ENCODE measurements at places on chromosomes 4 and X.

- DNase-seq: no peak
Observed at GRCh38 chr4:64617800-64618199, 208.6 kb upstream of the TECRL start.

- DNase-seq: no peak
Observed at GRCh38 chr4:109368661-109369060, 65.0 kb upstream of the SEC24B start.

- DNase-seq: no peak
Observed at GRCh38 chrX:12700745-12701144, 90.5 kb upstream of the PRPS2 start.

DNA sequence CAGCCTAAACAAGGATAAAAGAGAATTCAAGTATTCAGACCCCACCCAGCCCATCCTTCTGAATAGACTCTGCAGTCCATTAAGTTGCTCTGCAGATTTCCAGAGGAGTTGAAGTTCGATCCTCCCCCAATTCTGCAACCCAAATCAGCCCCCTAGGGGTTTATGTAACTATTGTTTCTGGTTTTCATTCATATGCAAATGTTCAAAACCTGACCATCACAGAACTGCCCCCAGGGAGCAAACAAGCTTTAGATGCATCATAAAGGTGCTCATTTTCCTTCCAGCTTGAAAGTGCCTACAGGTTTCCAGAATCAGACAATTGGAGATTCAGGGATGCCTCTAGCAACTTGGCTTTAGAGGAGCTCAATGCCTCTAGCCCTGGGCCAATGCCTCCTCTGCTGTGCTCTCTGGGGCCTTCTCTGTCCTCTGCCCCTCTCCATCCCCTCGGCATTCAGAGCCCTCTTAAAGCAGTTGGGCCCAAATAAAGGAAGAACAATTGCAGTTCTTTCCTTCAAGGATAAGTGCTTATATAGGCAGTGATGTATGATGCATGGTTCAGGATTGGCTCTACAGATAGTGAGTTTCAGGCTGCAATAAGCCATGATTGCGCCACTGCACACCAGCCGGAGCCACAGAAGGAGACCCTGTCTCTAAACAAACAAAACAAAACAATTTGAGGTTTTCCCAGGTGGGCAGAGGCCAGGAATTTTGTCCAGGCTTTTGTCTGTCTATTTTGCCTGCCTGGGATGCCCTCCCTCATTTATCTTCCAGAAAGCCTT lies 23.5 kb upstream of the SPINK2 start:
- DNase-seq: no peak

DNA sequence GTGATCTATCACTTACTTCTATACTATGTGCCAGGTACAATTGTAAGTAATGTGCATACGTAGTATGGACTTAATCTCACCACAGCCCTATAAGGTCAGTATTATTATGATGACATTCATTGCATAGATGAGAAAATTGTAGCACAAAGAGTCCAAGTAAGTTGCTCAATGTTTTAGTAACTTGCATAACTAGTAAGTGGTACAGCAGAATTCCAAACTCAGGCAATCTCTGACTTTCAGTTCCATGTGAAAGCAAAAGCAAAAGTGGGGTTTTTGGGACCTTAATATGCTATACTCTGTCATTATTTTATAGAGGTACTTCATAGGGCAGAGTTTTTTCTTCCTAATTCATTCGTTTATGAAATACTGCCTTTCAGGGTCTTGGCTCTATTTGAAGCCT lies 188.8 kb upstream of the VEGFC start:
- DNase-seq: no peak

GRCh38 chrX:285076-285677 lies 4.0 kb downstream of the PLCXD1 start:
- DNase-seq: no peak

- no peak for DNase-seq
Observed at GRCh38 chr4:1166509-1167243, 5.7 kb downstream of the SPON2 start.

DNA sequence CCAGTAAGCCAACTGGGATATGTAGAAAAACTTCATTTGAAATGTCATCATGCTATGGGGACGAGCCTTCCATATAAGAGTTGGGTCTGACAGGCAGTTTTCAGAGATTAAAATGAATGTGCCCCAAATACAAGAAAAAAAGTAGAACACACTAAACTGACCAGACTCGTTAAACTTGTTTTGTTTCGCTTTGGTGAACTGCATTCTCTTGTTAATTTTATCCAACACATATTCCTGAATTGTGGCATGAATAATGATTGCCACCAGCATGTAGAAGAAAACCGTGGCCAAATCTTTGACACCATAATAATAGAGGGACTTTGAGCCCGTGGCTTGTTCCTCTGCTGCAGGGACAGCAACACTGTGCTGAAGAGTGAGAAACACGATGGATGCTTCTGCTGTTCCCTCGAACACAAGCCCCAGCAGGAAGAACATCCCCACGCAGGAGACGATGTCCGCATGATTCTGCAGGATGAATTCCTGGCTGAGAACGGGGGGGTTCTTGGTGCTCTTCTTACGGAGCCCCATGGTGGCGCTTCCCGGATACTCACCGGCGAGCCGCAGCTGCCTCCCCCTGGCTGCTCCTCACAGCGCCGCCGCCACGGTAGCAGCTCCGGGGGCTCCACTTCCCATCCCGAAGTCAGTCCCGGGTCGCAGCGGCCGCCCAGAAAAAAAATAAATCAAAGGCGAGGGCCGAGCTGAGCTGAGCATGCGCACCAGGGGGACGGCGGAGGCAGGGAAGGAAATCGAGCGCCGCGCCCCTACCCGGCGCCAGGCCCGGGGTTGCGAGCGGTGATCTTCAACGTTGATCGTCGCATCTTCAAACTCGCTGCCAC lies at the start of gene TRAM1L1:
Gene TRAM1L1, minus strand, starts transcription at position 711 of the 836 bp plus-strand sequence. Its CDS starts 183 bp downstream, at position 528.
- no peak for DNase-seq
